ENCODE measurements at places on chromosomes 16 and 17.

- no peak for DNase-seq
Measured at GRCh38 chr16:52367821-52368220, 179.1 kb downstream of the TOX3 start.

- peak; percentile 34 for DNase-seq
Measured at GRCh38 chr17:82917699-82918345, 78.0 kb upstream of the ZNF750 start.

GRCh38 chr17:76540381-76541300 lies 797 bp downstream of the PRCD start:
- peak; percentile 99 for DNase-seq

DNA sequence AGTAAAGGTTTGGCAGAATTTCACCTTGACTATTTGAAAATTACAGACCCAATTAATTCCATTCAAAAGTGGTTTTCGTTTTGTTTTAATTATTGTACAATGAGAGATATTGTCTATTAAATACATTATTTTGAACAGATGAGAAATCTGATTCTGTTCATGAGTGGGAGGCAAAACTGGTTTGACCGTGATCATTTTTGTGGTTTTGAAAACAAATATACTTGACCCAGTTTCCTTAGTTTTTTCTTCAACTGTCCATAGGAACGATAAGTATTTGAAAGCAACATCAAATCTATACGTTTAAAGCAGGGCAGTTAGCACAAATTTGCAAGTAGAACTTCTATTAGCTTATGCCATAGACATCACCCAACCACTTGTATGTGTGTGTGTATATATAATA lies 72.6 kb downstream of the CDK12 start:
- no peak for DNase-seq

- no peak for DNase-seq
Measured at GRCh38 chr17:6120351-6120750, 50.2 kb downstream of the WSCD1 start.
